Activated CD4-positive, alpha-beta T cell treated with anti-CD3 and anti-CD28 coated beads, Interleukin-2, amount 10 ng/mL, durations not matched to agents 7 days and 5 days (primary cell): ENCODE measurements at places on chromosomes 5 and 9.

- DNase-seq: no peak
Observed at GRCh38 chr5:37637165-37637845, 202.5 kb downstream of the GDNF start.

DNA sequence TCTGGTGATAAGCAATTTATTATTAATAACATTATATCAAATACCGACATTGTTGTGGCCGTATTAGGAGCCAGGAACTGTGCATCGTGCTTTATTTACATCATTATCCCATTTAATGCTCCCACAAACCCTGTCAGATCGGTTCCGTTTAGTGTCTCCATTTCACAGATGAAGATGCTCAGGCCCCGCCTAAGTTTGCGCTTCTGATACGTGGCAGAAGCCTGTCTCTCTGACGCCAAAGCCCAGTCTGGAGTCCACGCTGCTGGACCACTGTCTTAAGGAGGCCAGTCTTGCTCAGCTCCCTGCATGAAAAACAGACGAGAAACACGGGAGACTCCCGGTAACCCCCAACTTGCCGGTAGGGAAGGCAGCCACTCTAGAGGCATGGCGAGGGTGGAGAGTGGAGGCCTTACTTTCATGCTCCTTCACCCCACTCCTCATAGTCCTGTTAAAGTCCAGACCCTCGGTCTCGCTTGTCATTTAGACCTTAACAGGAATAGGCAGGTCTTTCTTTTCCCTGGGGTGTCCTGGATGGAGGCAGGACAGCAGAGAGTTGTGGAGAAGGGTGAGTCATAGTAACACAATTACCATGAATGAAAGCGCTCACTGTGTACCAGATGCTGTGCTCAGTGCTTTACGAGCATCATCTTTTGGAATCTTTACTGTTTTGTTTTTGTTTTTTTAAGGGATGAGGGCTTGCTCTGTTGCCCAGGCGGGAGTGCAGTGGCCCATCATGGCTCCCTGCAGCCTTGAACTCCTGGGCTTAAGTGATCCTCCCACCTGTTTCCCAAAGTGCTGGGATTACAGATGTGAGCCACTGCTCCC, 872 bp downstream of the TXNDC15 start:
- DNase-seq: peak; percentile 40

DNA sequence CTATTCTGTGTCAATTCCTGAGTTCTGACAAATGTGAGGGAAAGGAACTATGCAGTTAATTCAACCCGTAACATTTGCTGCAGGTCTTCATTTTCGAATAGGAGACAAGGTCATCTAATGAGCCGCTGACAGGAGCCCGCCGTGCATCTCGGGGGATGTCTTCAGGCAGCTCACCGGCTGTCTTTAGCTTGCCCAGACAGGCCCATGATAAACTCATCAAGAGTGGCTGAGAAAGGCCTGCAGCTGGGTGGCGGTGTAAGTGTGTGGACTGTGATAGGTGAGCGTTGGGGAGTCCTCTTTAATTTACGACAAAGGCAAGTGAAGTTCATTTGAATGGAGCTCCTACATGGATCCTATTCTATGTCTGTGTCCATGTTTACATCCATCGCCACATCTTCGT, 190.5 kb downstream of the ADCY2 start:
- no peak for DNase-seq

DNA sequence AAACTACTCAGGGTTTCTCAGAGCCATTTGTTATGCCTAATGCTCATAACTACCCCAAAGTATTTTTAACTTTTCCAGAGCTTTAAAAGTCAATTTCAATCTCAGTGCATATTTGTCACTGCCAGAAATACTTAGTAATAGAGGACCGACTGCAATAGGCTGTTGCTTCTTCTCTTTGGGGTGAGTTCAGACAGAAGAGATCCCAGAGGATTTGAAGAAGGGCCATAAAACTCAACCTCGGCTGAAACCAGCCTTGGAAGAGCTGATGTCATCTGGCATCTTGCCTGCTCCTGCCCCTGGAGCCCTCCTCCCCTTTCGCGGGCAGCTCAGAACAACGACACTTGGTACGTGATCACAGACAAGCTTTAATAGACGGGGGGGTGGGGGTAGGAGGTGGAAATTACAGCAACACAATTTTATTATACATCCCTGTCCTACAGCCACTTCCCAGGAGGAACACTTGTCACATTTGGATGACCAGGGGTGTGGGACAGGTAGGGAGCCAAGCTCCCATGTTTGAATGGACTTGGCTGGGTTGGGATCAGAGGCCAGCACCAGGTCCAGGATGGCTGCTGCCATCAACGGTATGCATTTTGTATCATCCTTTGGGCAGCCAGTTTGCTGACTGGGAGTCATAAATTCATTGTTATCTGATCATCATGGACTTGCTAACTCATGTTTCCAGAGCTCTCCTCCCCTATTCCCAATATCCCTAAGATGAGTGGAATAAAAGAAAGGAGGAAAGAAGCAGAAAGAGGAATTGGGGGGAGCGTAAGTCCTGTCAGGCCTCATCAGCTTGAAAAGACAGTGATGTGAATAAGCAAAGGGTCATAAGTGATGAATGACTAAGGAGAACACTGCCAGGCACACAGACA, 186.6 kb upstream of the PANK3 start:
- DNase-seq: no peak

DNA sequence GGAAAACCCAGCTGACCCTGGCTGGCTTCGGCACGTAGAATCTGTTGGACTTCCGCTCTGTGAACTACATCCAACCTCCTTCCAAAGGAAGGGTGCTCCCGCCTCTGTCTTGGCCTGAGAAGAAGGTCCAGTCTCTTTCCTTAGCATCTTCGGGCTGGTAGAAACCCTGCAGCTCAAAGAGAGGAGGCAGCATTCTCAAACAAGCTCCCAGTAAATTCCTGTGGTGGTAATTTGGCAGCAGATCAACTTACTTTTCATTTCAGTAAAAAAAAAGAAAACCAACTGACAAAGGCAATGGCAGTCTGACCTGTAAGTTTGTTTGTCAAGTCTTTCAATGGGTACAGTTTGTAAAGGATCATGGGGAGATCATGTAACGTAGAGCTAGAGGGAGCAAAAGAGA, 176.7 kb downstream of the MED10 start:
- no peak for DNase-seq

GRCh38 chr9:126415741-126416370, 89.2 kb downstream of the MVB12B start:
- DNase-seq: no peak

DNA sequence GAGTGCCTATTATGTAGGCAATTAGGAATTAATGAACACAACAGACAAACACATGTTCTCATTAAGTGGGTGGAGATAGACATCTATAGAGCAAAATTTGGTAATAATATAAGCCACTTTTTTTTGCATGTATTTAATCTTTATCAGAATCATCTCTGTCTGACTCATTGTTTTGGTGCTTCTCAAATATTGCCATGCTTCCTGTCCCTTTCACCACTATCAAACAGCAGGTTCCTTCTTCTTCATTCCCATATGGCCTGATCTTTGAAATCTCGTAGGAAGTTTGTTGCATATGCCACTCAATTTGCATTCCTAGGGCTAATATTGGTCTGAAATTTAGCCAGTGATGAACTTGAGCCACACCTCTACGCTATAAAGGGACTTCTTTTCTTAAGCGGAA, 128.9 kb upstream of the SPEF2 start:
- no peak for DNase-seq

DNA sequence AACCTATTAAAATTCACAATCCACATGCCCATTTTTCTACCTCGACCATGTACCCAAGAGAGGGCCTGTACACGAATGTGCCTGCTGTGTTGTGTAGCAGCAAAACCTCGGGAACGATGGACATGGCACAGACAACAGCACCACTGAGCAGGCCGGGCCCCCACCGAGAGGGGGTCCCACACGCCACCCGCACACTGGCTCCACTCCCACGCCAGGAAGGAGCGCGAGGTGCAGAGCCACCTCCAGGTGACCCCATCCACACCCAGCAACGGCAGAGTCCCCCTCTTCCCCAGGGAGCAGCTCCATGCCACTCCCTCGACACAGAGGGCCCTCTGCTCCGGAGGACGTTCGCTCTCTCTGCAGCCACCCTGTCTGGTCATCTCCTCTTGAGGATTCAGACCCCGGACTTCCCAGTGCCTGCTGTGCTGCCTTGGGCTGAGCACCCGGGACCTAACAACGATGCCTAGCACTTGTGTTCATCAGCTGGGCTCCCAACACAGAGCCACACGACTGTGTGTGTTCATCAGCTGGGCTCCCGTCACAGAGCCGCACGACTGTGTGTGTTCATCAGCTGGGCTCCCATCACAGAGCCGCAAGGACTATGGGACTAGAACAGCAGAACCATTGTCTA, 25.3 kb upstream of the ADAMTS2 start:
- no peak for DNase-seq

DNA sequence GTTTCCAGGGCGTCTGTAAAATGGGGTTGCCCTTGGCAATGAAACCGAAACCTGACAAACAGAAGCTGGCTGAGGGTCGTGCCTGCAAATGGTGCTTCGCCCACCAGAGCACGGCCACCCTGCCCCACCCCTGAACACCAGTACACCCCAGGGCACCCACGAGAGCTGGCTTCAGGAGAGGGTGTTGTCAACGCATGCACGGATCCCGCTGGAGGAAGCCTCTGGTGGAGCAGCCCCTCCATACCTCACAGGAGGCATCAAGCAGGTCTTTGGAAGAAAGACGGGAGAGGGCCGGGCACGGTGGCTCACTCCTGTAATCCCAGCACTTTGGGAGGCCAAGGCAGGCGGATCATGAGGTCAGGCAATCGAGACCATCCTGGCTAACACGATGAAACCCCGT, 8.6 kb downstream of the SLC6A3 start:
- no peak for DNase-seq

- DNase-seq: no peak
Observed at GRCh38 chr5:145979270-145980223, 43.2 kb downstream of the SH3RF2 start.

DNA sequence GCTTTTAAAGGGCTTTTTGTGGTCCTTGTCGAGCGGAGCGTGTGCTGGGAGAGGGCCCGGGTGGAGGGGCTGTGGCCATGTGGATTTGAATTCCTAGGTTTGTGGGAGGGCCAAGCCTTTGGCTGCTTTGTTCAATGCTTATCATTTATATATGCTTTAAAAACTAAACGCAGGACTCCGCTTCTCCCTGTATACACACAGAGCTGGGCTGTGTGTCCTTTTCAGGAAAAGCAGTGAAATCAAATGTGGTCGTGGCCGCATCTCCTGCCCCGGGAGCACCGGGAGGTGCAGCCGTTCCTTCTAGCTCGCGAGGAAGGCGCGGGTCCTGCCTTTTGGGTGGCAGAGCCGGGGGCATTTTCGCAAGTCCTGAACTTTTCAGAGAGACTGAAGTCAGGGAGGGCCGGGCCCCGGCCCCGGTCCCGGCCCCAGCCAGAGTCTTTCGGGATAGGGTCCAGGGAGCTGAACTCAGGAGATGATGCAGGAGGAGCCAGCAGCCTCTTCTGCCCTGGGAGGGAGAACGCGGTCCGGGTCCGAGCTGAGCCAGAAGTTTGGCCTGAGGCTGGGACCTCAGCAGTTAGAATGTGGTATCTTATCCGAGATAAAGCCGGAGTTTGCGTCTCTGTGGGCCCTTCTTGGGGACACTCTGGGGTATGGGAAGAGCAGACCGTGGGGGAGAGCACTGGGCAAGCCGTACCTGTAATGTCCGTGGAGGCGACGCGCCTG, 158.8 kb downstream of the C9orf152 start:
- DNase-seq: peak; percentile 16
